Immature natural killer cell (primary cell): ENCODE measurements at places on chromosomes 16 and 17.

- DNase-seq: no peak
These were observed 30.5 kb downstream of the SEC14L5 start for GRCh38 chr16:4988647-4989046.

DNA sequence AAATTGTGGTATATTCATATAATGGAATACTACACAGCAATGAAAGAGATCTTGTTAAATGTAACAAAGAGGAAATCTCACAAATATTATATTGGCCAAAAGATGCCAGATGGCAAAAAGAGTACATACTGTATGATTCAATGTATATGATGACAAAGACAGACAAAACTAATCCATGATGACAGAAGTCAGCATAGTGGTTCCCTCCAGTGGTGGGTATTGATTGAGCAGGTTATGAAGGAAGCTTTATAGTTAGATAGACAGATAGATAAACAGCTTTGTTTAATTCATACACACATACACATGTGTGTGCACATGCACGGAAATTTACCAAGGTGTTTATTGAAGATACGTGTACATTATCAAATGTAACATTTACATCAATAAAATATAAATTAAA, 74.4 kb upstream of the SMIM36 start:
- DNase-seq: no peak

GRCh38 chr16:83624429-83625120, 183.2 kb upstream of the HSBP1 start:
- DNase-seq: no peak

DNA sequence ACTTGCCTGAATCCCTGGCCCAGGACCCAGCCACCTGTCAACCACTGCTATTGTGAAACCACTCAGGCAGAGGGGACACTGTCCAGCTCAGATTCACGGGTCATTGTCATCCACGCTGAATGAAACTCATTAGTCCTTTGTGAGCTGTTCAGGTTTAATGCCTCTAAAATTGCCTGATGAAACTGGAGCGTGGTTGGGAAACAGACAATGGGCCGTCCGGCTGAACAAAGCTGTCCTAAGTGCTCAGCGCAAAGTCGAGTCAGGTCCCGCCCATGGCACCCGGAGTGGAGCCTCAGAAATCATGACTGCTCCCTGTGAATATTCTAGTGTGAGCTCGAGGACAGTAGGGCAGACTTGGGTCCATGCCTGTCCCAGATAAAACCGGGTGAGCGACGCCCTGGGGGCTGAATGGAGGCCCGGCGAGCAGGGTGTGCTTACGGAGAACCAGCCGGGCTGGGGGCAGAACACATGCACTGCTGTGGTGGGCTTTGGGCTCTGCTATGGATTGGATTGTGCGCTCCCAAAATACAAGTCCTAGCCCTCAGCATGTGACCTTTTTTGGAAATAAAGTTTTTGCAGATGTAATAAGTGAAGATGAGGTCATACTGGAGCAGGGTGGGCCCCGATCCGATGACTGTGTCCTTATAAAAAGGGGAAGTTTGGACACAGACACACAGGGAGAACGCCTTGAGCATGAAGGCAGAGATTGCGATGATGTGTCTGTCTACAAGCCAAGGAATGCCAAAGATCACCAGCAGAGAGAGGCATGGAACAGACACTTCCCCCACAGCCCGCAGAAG, 12.9 kb upstream of the CMIP start:
- DNase-seq: no peak

DNA sequence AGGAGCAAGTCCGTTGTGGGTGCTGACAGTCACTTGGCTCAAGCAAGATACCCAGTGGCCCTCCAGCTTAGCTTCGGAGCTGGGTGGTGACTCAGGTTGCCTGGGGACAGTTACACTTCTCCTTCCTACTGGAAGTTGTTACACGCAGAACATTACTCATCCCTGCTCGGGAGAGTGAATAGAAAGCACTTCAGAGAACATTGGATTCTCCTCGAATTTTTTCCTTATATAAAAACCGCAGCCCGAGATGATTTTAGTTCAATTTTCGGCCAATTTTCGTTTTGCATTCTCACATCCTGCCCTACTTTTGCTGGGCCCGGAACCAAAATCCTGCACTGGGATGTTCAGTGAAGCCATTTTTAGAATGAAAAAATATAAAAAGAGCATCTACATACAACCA, 99.7 kb downstream of the ELAC2 start:
- no peak for DNase-seq

DNA sequence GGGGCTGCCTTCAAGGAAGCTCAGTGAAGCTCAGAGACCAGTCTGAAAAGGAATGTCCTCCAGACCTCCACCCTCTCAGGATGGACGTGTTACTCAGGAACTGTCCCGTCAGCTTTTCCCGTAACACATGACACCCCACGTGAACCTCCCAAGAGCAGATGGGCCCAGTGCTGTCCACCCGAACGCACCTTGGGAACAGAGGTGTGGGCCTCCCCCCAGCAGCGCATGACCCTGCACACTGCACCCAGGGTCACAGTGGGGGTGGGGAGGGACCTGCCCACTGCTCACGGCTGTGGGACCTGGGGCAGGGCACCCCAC, 21.9 kb downstream of the SLC7A5 start:
- no peak for DNase-seq

GRCh38 chr17:83065660-83066542, 13.5 kb upstream of the METRNL start:
- no peak for DNase-seq

- no peak for DNase-seq
These were observed 224.9 kb downstream of the TANC2 start for GRCh38 chr17:63190821-63191370.

DNA sequence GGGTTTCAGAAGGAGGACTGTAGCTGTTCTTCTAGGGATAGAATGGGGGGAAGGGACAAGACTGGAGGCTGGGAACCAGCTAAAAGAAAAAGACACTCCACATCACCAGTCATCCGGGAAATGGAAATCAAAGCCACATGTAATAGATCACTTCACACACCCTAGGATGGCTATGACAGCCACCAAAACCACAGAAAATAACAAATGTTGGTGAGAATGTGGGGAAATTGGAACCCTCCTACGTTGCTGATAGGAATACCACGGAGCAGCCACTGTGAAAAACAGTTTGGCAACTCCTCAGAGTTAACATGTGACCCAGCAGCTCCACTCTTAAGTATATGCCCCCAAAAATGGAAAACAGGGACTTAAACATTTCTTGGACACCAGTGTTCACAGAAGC, 2.3 kb downstream of the TLE7 start:
- DNase-seq: no peak
